ENCODE measurements at places on chromosomes 2 and 18.
A peak's percentile ranks its signal among the peaks of the same experiment; 100 is the strongest.

- no peak for DNase-seq
Measured at GRCh38 chr2:169819106-169819505, 5.6 kb downstream of the METTL5 start.

DNA sequence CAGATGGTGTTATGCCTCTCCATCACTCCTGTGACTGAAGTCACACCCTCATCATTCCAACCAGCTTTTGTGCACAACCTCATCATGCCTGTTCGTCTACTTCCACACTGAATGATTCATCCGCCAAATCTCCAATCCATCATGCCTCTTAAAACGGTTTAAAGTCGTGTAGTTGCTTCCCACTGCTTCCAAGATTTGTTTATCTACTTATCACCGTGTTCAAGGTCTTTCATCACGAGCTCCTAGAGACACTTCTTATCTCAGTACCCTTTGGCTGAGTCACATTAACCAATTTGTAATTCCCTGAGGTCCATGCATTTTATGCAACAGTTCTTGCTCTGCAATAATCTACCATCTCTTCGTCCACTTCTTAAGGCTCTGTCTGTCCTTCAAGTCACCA lies 592.3 kb upstream of the ID2 start:
- peak; percentile 12 for DNase-seq

- DNase-seq: no peak
Measured at GRCh38 chr2:191650896-191651773, 26.8 kb upstream of the NABP1 start.

GRCh38 chr18:22283116-22283395 lies 113.7 kb downstream of the GATA6 start:
- no peak for DNase-seq

- DNase-seq: no peak
Measured at GRCh38 chr2:235703711-235704295, 210.0 kb downstream of the AGAP1 start.

- DNase-seq: no peak
Measured at GRCh38 chr2:50694798-50695197, 337.1 kb downstream of the NRXN1 start.

DNA sequence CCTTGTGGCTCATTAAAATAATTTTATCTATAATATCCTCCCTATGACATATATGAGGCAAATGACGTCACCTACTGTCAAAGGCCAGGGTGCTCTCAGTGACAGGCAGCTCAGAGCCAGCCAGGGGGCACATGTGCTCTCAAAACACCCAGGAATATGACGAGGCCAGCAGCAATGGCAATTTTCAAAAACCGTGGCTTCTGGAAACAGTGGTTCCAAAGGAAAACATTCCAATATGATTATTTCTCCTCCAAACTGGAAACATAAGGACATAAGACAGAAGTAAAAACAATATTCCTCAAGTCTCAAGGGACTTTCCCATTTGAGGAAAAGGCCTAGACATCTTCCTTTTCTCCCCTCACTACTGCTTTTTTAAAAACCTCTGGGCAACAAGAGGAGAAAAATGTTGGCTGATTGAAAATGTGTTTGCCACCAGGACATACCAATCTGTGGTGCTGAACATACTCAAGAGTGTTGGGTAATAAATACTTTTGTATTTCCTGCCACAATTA lies 40.8 kb downstream of the RNF152 start:
- DNase-seq: no peak

DNA sequence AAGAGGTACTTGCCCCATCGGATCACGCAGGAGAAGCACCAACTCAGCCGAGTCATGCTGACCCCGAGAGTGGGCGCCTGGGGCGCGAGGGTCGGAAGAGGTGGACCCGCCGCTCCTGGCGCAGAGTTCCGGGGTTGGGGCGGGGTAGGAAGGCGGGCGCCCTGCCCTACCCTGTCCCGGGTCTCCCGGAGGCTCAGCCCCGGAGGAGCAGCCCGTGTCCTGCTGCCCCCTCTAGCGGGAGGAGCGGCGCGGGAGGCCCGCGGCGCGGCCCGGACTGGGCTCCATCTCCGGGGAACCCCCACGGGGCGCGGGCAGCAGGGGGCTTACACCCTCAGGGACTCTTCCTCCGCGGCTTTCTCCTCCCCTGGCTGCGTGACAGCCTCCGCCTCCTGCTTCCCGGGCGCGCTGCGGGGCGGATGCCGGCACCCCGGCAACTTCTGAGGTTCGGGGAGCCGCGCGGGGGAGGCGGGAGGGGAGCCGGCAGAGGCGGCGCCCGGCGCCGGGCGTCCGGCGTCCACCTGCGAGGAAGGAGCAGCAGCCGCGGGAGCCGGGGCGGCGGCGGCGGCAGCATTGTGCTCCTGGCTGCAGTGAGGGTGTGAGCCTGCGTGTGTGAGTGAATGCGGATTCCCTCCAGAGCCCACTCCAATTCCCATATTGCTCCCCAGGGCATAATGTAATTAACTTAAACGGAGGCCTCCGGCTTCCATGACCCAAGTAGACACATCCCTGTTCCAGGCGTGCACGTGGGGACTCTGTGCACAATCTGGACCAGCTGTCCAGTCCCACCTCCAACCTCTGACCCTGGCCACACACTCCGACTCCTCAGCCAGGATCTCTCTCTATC lies 7.6 kb upstream of the TNS1 start:
- peak; percentile 76 for DNase-seq

DNA sequence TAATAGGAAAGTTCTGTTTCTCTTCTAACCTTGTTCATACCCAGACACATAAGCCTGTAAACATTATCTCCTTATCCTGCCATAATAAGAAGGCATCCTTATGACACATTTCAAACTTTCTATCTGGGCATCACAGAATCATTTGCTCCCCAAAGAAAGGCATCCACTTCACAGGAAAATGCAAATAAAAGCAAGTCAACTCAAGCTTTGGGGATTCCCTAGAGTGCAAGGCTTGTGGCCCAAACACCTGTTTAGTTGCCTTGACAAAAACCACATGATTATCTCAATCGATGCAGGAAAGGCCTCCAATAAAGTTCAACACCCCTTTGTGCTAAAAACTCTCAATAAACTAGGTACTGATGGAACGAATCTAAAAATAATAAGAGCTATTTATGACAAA lies 195.7 kb upstream of the GALNT5 start:
- DNase-seq: no peak

- no peak for DNase-seq
Measured at GRCh38 chr2:16135196-16135912, 195.0 kb downstream of the MYCN start.

DNA sequence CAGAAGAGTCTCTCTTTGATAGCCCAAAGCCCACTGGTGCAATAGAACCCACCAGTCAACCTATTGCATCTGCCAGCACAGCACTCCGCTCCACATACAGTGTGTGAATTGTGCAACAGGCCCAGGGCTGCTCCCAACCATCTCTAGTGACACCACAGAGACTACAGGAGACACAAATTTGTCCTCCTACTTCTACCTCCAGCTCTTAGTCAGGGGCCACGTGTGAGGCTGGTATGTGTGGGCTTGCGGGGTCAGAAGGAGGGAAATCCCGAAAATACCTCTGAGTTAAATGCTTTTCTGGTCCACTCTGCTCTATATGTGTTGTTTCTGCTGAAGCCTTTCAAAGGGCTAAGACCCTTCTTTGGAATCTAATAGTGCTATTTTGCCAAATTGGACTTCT lies 18.0 kb downstream of the DGUOK start:
- no peak for DNase-seq

DNA sequence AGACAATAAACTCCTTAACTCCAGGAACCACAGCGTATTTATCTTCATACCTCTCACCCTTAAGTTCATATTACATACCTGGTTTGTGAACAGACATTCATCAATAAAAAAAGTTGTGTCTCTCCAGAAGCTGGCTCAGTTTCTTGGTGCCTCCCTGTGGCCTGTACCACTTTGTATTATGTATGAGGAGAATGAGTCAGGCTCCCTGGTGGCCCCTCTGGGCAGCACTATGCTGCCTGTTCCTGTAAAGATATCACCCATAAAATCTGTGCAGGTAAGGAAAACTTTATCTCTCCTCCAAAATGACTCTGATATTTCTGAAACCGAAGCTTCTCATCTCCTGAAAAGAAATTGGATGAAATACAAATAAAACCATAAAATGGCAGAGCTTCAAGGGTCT lies 198.4 kb upstream of the NT5C1B start:
- no peak for DNase-seq

- no peak for DNase-seq
Measured at GRCh38 chr2:14650066-14650465, 17.5 kb downstream of the LRATD1 start.

All from Calu3 (cell line).